ENCODE measurements at places on chromosomes 3 and 15.
A peak's percentile ranks its signal among the peaks of the same experiment; 100 is the strongest.

GRCh38 chr15:28096670-28097431 lies 2.3 kb downstream of the OCA2 start:
- no peak for DNase-seq

- no peak for DNase-seq
Measured at GRCh38 chr3:77392181-77392580, 352.3 kb downstream of the ROBO2 start.

- no peak for DNase-seq
Measured at GRCh38 chr3:58631742-58632141, 34.8 kb downstream of the FAM3D start.

GRCh38 chr3:85572426-85572825 lies 613.6 kb downstream of the CADM2 start:
- peak; percentile 8 for DNase-seq

DNA sequence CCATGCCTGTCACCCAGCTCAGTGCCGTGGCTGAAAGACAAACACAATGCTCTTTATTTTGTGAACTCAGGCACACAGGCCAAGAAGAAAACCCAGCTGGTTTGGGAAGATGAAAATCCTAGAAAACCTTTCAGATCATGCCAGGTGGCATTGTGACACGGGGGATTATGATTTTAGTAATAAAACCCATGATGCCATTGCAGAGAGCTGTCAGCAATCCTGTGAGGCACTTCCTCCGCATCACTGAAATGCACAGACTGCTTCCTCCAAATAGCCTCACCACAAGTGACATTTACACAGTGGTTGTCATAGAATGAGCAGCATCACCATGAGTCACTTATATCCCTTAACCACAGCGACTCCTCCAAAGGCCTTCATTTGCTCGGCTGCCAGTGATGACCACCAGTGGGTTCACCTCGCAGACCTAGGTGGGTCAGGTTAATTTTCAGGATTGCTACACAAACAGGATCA lies 22.7 kb downstream of the ABHD6 start:
- DNase-seq, result no peak

DNA sequence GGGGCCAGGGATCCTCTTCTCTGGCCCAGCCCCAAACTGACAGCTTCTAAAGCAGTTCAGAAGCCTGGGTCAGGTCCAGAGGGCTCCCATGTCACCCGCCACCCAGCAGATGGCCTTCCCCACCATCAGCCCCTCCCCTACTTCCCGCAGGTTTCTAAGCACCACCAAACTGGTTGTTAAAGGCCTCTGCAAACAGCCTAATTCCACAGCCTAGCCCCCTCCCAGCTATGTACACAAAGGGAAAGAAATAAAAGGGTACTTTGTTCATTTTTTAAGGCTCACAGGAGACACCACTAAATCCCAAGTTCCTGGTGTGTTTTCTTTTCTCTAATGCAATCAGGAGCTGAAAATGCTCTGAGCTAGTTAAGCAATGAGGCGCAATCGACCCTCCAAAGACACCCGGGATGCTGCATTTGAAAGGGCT lies 30.6 kb downstream of the PLCH1 start:
- peak; percentile 60 for DNase-seq

- no peak for DNase-seq
Measured at GRCh38 chr3:115380883-115381572, 233.9 kb upstream of the ZBTB20 start.

GRCh38 chr15:63933522-63933921 lies 99.8 kb upstream of the HERC1 start:
- no peak for DNase-seq

DNA sequence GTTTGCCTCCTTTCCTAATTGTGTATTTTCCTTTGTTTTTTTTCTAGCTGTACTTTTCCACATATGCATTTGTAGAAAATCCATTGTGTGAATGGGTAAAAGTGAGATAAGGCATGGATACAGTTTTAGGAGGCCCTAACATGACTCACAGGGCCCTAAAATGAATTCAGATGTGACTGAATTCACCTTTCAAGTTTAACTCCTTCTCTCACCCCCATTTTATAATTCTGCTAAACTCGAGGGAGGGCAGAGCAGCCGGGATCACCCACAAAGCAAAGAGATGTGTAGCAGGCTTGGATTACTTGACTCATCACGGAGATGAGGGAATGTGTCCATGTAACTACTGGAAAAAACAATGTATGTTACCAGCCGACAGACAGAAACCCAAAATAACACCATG lies 59.9 kb downstream of the FOXP1 start:
- DNase-seq, result no peak

DNA sequence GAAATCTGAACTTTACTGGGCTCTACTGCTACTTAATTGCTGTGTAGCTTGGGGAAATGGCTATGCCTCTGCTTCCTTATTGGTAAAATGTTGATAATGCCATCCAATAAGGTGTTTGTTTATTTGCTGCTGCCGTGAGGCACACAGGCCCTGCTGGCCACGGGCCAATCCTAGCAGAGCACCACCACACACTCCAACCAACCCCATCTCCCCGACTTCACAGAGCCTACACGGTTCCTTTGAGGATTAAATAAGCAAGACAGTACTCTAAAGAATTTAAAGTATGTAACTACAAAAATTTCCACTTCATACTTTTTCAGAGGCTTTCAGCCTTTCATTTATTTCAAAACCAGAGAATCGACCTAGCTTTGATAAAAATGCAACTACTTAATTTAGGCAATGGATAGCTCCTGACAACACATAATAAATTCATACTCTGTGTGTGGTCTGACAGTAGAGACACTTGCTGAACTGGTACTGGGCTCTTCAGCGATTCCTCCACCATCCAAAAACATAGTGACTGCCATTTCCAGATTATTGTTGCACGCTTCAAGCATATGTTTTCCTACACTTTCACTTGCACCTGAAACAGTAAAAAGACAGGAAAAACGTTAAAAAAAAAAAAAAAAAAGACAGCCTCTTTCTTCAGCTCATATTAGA lies 25.3 kb downstream of the UBXN7 start:
- no peak for DNase-seq

DNA sequence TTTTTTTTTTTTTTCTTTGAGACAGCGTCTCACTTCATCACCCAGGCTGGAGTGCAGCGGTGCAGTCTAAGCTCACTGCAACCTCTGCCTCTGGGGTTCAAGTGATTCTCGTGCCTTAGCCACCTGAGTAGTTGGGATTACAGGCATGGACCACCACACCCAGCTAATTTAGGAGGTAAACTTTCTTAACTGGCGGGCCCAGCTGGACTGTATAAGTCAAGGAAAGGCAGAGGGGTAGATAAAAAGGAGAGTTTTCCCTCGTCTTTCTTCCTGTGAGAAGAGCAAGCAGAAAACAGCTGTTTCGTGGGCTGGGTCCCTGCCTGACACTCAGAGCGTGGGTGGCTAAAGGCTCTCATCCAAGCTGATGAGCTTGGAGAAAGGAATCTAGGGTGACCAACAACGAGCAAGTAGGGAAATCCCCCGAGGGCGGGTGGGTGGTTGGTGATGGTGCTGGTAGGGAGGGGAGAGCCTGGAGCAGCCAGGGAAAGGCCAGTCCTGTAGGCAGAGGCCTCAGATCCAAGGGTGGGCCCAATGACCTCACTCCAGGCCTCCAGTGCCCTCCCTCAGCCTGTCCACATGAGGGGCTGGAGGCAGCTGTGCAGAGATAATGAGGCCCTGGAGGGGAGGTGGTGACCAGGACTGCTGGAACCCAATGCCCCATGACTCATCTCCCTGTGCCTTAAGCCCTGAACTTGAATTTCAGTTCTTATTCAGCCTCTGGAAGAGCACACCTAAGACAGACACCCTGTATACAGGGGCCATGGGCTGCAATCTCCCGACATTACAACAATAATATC lies 43.1 kb upstream of the LIMD1 start:
- DNase-seq, result no peak

DNA sequence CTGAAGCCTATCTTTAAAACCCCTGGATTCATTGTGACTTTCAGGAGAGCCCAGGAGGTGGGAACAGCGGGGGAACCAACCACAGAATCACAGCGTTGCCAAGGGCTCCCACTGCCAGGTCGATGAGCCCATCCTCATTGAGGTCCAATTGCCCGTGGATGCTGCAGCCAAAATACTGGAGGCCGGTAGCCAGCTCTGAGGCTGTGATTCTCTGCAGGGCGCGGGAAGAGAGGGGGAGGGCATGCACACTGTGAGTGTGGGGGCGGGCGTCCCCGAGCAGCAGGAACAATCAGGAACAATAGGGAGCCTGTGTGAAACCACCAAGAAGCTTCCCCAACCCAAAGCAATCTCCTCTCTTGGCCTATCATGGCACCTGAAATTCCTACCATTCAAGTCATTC lies 53.4 kb downstream of the FEM1B start:
- peak; percentile 62 for DNase-seq

GRCh38 chr3:55440104-55440708 lies 46.9 kb downstream of the WNT5A start:
- DNase-seq, result no peak

DNA sequence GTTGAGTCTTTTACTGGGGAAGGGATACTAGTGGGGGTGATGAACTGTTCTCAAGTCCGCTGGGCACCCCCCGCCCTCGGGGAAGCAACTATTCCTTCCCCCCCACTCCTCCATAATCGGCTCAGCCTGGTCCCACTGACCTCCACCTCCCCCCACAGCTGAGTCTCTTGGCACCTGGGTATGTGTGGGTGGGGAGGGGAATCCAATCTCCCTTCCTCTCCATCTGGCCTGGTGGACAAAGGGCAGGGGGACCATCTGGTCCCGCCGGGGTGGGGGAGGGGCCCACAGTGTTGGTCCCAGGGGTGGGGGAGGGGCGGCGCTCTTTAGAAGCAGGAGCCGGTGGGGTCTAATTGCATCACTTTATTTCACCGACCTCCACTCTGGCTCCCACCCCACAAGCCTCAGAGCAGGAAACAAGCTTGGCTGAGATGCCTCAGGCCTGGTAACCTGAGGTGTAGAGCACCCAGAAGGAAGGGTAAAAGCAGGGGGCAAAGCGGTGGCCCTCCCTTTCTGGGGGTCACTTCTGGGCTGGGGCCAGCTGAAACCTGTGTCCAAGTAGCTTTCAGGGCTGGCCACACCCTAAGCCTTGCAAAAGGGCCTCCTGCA lies 1.0 kb upstream of the PCBP4 start:
- DNase-seq, result peak; percentile 38

DNA sequence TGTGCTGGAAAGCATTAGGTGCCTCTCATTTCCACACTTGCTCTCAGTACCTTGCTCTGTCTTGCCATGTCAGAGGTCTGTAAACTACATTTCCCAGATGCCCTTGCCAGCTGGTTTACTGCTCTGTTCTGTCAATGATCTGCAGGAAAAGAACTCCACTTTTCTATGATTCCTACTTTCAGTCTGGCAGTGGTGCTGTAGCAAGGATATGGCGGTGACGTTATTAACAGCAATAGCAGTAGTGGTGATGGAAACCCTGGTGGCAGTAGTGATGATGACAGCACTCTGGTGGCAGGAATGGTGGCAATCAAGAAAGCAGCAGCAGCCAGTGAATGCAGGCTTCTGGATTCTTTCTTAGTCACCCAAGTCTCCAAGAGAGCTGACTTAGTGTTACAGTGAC lies 665.2 kb downstream of the DIPK2A start:
- DNase-seq, result no peak

DNA sequence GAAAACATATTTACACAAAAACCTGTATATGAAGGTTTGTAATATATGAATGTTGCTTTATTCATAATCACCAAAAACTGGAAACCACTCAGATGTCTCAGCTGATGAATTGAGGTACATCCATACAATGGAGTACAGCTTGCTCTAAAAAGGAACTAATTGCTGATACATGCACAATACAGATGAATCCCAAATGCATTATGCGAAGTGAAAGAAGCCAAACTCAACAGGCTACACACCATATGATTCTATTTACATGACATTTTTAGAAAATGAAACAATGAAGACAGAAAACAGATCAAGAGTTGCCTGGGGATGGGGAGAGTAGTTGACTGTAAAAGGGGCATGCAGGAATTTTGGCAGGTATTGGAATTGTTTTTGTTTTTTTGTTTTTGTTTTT lies 95.5 kb downstream of the IQCH start:
- DNase-seq, result no peak

DNA sequence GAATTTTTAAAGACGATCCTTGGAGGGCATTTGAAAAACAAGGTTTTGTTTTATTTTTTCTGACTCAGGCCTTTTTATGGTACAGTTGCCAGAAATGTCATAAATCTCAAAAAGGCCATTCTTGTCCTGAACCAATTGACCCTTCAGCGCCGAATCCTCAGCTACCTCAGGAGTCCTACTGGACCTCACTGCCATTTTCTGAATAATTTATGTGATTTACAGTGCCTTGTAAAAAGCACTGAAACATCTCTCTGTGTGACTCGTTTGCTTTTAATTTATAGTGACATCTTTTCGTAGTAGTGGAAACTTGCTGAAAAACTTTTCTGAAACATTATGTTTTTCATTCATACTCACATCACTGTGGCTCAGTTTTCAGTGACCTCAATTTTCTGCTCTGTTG lies 72.2 kb upstream of the ARL6 start:
- no peak for DNase-seq

DNA sequence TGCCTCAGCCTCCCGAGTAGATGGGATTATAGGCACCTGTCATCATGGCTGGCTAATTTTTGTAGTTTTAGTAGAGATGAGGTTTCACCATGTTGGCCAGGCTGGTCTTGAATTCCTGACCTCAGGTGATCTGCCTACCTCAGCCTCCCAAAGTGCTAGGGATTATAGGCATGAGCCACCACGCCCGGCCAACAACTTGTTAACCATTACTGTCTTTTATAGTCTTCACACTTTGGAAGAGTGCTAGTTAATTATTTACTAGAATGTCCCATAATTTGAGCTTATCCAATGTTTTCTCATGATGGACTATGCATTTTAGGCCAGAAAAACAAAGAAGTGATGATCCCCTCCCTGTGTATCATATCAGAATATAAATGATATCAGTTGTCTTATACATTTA lies 288.6 kb upstream of the CBLB start:
- no peak for DNase-seq

DNA sequence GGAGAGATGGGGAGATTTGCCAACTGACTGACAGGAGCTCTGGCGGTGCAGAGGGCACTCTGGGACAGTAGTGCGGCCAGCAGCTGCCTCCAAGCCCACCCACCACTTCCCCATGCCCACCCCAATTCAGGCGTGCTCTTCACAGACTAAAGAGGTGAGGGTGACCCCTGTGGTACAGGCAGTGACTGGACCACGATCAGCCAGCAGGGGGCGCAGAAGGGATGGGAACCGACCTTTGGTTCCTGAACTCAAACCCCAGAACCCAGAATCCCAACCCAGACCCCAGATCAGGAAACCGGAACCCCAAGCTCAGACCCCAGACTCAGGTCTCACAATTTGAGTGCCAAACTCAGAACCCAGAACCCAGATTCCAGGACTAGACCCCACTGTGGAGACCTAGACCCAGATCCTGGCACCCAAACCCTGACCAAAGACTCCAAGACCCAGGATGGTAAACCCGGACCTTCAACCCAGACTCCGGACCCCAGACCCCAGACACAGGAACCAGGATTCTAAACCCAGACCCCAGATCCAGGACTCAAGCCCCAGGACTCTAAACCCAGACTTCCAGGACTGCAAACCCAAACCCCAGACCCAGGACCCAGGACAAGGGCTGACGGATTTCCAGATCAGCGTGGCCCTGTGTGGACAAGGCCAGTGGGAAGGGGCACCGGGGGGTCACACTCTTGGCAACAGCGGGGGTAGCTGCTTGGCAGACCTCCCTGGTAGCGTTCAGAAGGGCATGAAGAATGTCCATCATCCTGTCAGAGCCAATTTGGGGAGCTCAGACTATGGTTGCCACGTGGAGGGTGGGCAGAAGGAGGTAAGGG lies 3.7 kb upstream of the MYL3 start:
- peak; percentile 41 for DNase-seq
